Mesenteric fat pad (tissue), 1 donor: ENCODE measurements at places on chromosomes 2 and 18. TPM values are rescaled to one million over a fixed set of nuclear protein-coding genes. Genes with fewer than 3 reads are reported as not detected.

ZRANB3 gene
- 3.3 TPM for total RNA-seq

MC4R gene
- total RNA-seq = not detected

UGT1A4 gene
- total RNA-seq = not detected

CTAGE1 gene
- total RNA-seq = not detected

DNER gene
- 1.3 TPM for total RNA-seq

DNAJC5G gene
- not detected for total RNA-seq

CCDC138 gene
- total RNA-seq = 3.8 TPM

WNT6 gene
- 0.90 TPM for total RNA-seq

C2orf15 gene
- 0.32 TPM for total RNA-seq

BAZ2B gene
- 55.6 TPM for total RNA-seq
